ENCODE measurements at places on chromosomes 7 and 10. TPM values are rescaled to one million over a fixed set of nuclear protein-coding genes. Genes with fewer than 3 reads are reported as not detected.

LIPF gene
- total RNA-seq, result not detected

GBX1 gene
- not detected for total RNA-seq

MUC12 gene
- total RNA-seq, result not detected

LIPJ gene
- total RNA-seq, result 0.17 TPM

KLF14 gene
- total RNA-seq, result 0.08 TPM

PRPS1L1 gene
- total RNA-seq, result not detected

TRPV5 gene
- under 0.01 TPM for total RNA-seq

RBP4 gene
- total RNA-seq, result 2,873 TPM

PCGF6 gene
- 6.0 TPM for total RNA-seq

CSGALNACT2 gene
- total RNA-seq, result 6.1 TPM

CCDC136 gene
- 0.09 TPM for total RNA-seq

GCK gene
- 0.67 TPM for total RNA-seq

CNNM2 gene
- 10.8 TPM for total RNA-seq

C10orf120 gene
- total RNA-seq, result not detected

PDSS1 gene
- total RNA-seq, result 7.3 TPM

MGMT gene
- total RNA-seq, result 28.2 TPM

FAM25A gene
- total RNA-seq, result not detected

PTPRN2 gene
- 0.75 TPM for total RNA-seq
